Dermis microvascular lymphatic vessel endothelial cell (primary cell): ENCODE measurements at places on chromosomes 4 and X.
A peak's percentile ranks its signal among the peaks of the same experiment; 100 is the strongest.

DNA sequence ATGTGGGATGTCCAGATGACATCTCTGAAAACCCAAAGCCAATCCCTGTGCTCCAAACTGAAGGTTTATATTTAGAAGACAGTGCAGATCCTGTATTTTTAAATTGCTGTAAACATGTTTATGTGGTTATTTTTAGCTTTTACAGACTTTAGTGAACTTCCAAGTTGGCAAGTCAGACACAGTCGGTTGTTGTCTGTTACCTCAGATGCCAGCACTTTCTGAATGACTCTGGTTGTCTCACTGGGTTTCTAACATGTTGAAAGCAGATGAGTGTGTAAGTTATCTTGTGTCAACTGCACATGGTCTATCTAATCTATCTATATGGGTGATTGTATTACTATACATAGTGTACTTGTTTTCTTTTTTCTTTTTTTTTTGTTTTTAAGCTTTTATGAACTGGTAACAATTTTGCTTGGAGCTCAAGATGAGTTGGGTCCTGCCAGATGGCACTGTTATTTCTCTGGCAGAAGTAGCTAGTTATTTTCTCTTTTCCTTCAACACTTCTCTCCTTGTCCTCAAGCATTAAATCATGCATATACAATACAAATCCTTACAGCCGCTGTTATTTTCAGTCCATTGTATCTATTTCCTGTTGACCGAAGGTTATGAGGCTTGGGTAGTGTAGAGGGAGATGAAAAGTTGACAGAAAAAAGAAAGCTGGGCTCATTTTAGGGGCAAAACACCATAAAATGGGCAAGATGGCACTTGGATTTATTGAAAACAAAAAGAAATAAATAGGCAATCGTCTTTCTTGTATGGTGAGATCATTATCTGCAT is 66.3 kb downstream of the GAB1 start:
- DNase-seq = no peak

DNA sequence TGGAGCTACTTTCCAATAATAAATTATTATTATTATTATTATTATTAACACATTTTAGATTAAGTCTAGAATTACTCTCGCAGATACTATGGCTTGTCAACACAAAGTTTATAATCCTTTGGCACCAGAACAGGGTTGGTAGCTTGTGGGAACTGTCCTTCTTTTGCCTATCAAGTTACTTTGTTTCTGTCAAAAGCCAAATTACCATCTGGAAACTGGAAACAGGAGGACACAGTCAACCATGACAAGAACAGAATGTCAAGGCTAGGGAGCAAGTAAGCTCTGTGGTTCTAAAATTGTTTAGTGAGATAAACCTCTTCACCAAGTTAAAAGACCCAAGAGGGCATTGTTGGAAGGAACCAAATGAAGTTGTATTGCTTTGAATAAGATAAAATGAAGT is 42.5 kb downstream of the DGKK start:
- DNase-seq = no peak

DNA sequence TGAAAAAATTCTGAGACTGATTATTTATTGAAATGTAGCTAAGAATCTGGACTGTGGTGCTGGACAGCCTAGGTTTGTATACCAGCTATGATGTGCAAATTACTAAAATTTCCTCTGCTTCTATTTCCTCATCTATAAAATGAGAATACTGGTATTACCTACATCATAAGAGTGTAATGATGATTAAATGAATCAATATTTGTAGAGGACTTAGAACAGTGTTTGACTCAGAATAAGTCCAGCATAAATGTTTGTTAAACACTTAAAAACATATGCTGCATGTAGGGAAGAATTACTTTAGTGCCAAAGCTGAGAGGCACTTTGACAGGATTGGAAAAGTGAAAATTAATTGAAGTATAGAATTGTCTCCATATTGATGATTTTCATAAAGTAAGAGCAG is 55.3 kb upstream of the TMPRSS11F start:
- no peak for DNase-seq

DNA sequence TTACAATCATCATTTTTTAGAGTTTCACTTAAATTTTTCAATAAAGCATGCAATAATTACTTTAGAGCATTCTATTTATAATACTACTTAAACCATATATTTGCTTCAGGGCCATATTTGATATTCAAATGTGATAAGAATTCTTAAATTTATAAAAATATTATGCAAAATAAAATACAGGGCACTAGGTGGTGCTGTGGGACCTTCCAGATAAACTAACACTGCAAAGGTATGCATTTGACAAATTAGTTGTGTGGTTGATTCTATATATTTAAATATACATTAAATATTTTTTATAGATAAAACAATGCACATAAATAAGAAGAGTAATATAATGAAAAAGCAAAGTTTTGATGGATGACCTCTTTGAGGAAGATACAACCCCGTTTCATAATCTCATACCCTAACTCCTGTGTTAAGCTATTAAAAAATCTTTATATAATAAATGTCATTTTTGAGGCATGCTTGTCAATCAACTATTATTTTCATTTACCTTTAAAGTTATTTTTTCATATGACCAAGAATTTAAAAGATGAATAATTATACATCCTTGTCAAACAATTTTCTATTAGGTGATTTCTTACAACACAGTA is 128.4 kb downstream of the REELD1 start:
- peak; percentile 54 for DNase-seq

DNA sequence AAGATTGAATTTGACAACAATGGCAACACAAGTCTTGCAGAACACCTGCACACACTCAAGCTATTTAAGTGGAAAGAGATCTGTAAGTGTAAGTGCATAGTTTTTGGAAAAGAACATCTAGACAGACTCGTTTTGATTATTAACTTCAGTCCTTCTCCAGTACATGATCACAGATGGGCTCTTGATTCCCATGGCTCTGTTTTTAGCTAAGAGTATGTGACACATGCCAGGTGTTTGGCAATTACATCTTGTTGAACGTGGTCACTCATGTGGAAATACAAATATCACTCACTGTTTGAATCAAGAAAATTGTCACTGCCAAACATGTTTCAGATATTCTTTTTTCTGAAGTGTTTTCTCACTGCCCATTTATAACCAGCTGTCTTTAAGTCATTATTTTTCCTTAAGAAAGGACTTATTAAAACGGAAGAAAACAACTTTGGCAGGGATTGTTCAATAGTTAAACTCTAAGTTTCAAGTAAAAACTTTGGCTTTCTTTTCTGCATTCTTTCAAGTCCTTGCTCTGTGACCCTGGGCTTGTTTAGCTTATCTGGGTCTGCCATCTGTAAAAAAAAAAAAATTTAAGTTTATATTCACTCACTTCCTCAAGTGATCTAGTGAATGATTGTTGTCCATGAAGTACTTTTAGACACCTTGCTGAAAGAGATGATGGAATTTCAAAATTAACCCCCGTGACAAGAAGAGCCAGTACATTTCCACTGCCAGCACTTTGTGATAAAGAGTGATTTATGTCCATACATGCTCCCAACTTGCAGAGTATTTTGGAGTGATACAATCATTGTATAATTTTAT is 125.4 kb downstream of the ATXN3L start:
- no peak for DNase-seq
